ENCODE measurements at places on chromosomes 1 and 21. TPM values are rescaled to one million over a fixed set of nuclear protein-coding genes. Genes with fewer than 3 reads are reported as not detected.

Gene DMBX1
- not detected for total RNA-seq

GRCh38 chr1:207064561-207064960, 11.5 kb downstream of the PFKFB2 start:
- H3K27me3 ChIP-seq: no peaks in the 10 kb centered on the region
- peak overlapping the region; percentile 16 for H3K27ac ChIP-seq
- peaks cover 12% of the 10 kb centered on the region for H3K4me1 ChIP-seq
- peak; percentile 46 for DNase-seq
- peaks cover 3% of the 10 kb centered on the region for H3K36me3 ChIP-seq

DNA sequence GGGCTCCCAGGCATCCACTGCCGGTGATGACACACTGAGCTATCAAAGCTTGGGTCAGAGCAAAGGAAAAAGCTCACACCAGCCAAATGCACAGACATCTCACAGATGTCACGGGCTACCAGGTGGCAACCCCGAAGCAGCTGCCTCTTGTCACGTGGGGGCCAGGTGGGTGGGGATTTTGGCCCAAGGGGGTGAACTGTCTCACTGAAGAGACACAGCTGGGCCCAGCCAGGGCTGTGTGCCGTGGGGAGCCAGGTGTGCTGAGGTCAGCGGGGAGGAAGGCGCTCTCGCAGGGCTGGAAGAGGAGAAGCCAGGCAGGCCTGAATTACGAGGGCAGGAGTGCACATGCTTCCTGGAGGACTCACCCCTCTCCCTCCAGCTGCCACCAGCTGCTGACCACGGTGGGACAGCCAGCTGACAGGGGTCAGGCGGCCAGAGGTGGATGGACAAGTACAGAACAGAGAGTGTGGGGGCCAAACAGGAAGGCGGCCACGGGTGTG, 32.4 kb downstream of the KCNN3 start:
- peak; percentile 67 for DNase-seq
- no peak overlapping the region for H3K4me3 ChIP-seq
- H3K4me1 ChIP-seq: peaks cover 68% of the 10 kb centered on the region
- H3K27me3 ChIP-seq: no peaks in the 10 kb centered on the region
- no peak overlapping the region for H3K27ac ChIP-seq

Gene MTARC1
- 4.4 TPM for total RNA-seq

- H3K36me3 ChIP-seq: no peaks in the 10 kb centered on the region
- H3K4me3 ChIP-seq: no peak overlapping the region
- H3K27ac ChIP-seq: no peak overlapping the region
- DNase-seq: no peak
- no peaks in the 10 kb centered on the region for H3K27me3 ChIP-seq
Measured at GRCh38 chr1:46180082-46180616, 3.9 kb upstream of the P3R3URF start.

DNA sequence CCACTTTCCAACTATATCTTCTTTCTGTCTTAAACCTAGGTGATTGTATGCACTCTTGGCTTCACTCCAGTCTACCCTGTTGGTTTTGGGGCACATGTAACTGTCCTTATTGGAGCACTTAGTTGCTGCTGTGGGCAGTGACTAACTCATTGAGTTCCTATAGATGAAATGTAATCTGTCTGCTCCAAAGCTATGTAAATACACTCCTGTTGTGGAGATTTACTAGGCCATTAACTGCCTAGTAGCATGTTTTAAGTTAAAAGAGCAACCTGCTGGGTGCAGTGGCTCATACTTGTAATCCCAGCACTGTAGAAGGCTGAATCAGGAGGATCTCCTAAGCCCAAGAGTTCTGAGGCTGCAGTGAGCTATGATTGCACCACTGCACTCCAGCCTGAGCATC, 137.6 kb downstream of the ZMYM4 start:
- no peaks in the 10 kb centered on the region for H3K4me1 ChIP-seq
- H3K27ac ChIP-seq: no peak overlapping the region
- no peaks in the 10 kb centered on the region for H3K36me3 ChIP-seq
- no peak overlapping the region for H3K4me3 ChIP-seq

GRCh38 chr21:39057121-39057520, 126.1 kb downstream of the PSMG1 start:
- no peak overlapping the region for H3K4me3 ChIP-seq
- H3K36me3 ChIP-seq: no peaks in the 10 kb centered on the region
- H3K27ac ChIP-seq: no peak overlapping the region
- no peak for DNase-seq

GRCh38 chr1:223844787-223845036, 1.0 kb downstream of the TP53BP2 start:
- no peak for DNase-seq
- peak overlapping the region; percentile 100 for H3K27ac ChIP-seq
- H3K4me1 ChIP-seq: peaks cover 26% of the 10 kb centered on the region
- H3K36me3 ChIP-seq: no peaks in the 10 kb centered on the region

Gene C1orf56
- total RNA-seq: 6.1 TPM

Gene ADCY10
- 0.10 TPM for total RNA-seq

DNA sequence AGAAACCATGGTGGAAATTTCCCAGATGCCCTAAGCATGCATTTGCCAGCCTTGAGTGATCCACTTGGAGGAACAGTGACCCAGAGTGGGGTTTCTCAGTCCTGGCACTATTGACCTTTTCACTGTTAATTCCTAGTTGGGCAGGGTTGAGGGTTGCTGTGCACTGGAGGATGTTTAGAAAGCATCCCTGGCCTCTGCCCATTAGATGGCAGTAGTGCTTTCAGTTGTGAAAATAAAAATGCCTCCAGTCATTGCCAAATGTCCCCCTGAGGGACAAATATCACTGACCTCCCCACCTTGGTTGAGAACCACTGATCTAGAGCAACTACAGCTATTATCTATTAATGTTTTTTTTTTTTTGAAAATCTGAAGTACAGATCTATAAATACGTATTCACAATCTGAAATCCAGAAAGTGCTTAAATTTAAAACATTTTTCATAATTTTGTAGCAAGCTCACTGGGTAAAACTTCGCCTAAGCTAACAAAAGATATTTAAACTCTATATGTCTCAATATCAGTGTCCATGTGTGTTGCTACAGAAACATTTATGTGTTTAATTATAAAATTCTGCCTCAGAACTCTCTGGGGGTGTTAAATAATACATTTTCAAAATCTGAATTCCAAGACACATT, 27.3 kb downstream of the F3 start:
- no peak overlapping the region for H3K4me3 ChIP-seq
- DNase-seq: no peak
- no peaks in the 10 kb centered on the region for H3K4me1 ChIP-seq
- no peak overlapping the region for H3K27ac ChIP-seq
- no peaks in the 10 kb centered on the region for H3K36me3 ChIP-seq
- H3K27me3 ChIP-seq: no peaks in the 10 kb centered on the region

DNA sequence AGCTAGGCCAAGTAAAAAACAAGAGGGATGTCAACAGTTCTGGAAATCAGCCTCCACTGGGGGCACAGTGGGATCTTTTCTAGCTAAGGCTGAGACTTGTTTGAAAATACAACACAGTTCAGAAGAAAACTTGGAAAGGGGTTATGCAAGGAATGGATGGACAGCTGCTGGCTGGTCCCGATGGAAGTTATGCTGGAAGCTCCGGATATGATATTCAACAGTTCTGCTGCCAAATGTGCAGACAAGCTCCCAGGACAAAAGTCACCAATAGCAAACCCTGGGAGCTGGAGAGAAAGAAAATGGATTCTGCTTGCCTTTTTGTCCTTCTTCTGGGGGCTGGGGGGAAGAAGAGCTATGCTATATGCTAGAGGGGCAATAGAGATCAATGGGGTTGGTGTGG, 14.3 kb downstream of the LMX1A start:
- H3K36me3 ChIP-seq: no peaks in the 10 kb centered on the region
- H3K27ac ChIP-seq: no peak overlapping the region
- DNase-seq: no peak
- no peak overlapping the region for H3K4me3 ChIP-seq
- no peaks in the 10 kb centered on the region for H3K4me1 ChIP-seq
- peaks cover 52% of the 10 kb centered on the region for H3K27me3 ChIP-seq

Gene PKNOX1
- 10.5 TPM for total RNA-seq

Gene PDE4DIP
- 2,616 TPM for total RNA-seq

DNA sequence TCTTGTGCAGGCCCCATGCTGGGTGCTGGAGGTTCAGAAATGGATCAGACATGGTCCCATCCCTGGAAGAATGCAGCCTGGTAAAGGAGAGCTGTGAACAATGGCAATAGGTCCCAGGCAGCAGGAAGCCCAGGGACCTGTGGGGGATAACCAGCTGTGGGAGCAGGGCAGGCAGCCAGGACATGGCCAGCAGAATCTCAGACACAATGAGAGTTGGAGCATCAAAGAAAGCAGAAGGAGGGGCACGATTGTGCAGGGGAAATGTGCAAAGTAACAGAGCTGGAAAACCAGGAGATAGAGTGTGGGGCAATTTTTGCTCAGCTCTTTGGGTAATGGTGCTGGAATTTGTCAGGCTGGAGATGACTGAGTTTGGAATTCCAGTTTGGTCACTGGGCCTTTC, 44.3 kb downstream of the C8B start:
- no peak overlapping the region for H3K27ac ChIP-seq
- H3K4me3 ChIP-seq: no peak overlapping the region
- H3K4me1 ChIP-seq: no peaks in the 10 kb centered on the region
- H3K36me3 ChIP-seq: no peaks in the 10 kb centered on the region
- H3K27me3 ChIP-seq: no peaks in the 10 kb centered on the region

DNA sequence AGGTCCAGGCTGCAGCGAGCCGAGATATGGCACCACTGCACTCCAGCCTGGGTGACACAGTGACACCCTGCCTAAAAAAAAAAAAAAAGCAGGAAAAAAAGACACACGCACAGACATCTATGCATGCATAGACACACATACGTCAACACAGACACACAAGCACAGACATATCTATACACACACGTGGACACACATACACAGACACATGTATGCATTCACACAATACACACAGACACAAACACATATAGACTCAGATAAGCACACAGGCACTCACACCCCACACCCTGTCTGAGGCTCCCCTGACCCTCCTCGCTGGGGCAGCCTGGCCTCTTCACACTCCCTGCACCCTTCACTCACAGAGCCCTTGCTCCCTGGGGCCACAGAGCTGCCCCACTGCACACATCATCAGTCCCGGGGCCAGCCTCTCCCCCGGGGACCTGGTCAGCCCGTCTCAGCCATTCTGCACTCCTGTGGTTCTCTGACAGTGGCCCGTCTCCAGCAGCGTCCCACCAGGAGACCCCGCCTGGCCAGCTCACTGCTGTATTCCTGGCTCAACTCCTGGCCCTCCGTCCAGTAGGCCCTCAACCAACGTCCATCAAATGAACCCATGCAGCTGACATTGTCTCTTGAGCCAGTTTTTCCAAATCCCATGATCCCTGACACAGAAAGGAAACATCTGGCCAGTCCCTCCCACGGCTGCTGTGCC, 4.6 kb upstream of the PRKCZ start:
- DNase-seq: no peak
- peaks cover 57% of the 10 kb centered on the region for H3K27me3 ChIP-seq
- H3K4me1 ChIP-seq: peaks cover 20% of the 10 kb centered on the region
- no peaks in the 10 kb centered on the region for H3K36me3 ChIP-seq
- H3K4me3 ChIP-seq: no peak overlapping the region
- H3K27ac ChIP-seq: no peak overlapping the region

Gene TIE1
- total RNA-seq: 55.8 TPM

DNA sequence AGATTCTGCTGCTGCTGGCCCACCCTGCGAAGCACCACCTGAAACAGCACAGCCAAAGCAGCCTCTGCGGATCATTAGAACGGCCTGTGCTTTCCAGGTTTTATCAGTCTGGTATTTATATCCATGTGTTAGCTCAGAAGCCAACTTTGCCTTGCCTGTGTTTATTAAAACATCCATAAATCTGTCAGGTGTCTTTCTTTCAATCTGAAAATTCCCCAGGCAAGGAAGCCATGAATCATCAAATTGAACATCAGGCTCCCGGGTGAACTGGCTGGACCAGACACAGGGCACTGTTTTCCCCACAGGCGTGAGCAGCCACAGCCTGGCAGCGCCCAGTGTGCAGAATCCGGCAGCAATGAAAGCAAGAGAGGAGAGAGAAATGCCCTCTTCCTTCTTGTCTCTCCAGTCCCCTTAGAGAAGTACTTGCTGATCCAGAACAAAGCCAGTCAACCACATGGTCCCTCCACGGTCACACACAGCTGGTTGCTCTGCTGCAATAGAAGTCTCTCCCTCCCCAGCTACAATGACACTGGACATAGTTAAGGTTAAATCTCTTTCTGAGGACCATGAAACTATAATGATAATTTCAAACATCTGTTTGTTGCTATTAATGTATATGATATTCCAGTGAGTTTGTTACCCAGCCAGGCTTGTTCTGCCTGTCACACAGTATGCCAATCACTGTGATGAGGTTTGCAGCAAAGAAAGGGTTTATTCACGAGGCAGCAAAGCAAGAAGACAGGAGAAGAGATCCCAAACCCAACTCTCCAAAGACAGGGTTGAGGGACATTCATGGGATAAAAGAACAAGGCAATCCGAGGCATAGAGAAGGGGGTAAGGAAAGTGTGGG, 212.1 kb upstream of the FMN2 start:
- H3K36me3 ChIP-seq: no peaks in the 10 kb centered on the region
- H3K27ac ChIP-seq: no peak overlapping the region
- no peak for DNase-seq
- no peaks in the 10 kb centered on the region for H3K27me3 ChIP-seq
- no peak overlapping the region for H3K4me3 ChIP-seq
- H3K4me1 ChIP-seq: no peaks in the 10 kb centered on the region

DNA sequence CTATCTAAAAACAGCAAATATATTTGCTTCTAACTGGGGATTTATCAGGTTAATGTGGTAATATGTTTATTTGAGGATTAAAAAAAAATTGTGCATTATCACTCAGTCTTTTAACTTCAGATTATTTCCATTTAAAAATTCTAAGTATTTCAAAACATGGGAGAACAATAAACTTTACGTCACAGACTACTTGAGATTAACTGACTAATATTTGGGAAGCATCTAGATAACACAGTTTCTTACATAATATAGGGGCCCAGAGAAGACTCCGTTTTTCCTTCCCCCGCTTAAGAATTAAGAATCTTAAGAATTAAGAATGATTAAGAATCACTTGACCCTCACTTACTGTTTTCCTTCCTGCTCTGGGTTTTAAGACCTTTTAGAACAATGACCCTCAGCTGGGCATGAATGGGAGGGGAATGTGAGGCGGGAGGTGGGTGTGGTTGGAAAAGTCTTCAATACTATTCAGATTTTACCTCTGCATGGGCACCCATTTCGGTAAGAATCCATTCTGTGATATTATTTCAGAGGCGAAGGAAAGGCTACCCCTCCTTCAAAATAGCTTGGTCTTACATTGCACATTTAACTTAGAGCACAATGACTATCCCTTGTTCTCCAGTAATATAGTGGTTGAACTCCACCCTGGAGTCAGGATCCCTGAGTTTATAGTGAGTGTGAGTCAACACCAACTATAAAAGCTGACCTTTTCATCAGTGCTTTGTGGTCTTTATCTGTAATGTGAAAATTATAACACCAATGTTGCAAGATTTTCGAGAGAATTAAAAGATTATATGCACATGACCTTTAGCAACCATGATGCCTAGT, 821.3 kb downstream of the USP25 start:
- peaks cover 5% of the 10 kb centered on the region for H3K4me1 ChIP-seq
- no peaks in the 10 kb centered on the region for H3K27me3 ChIP-seq
- peaks cover 4% of the 10 kb centered on the region for H3K36me3 ChIP-seq
- no peak overlapping the region for H3K27ac ChIP-seq
- H3K4me3 ChIP-seq: no peak overlapping the region

Gene COL11A1
- total RNA-seq: 0.12 TPM

- H3K36me3 ChIP-seq: no peaks in the 10 kb centered on the region
- H3K4me3 ChIP-seq: no peak overlapping the region
- H3K27ac ChIP-seq: no peak overlapping the region
Measured at GRCh38 chr1:178183796-178184195, 89.9 kb downstream of the RASAL2 start.
